ENCODE measurements at places on chromosomes 1 and 21.

GRCh38 chr1:155001675-155002463, 733 bp upstream of the ZBTB7B start:
- DNase-seq = peak; percentile 98

GRCh38 chr21:44334329-44335030, 4.7 kb downstream of the CFAP410 start:
- no peak for DNase-seq

DNA sequence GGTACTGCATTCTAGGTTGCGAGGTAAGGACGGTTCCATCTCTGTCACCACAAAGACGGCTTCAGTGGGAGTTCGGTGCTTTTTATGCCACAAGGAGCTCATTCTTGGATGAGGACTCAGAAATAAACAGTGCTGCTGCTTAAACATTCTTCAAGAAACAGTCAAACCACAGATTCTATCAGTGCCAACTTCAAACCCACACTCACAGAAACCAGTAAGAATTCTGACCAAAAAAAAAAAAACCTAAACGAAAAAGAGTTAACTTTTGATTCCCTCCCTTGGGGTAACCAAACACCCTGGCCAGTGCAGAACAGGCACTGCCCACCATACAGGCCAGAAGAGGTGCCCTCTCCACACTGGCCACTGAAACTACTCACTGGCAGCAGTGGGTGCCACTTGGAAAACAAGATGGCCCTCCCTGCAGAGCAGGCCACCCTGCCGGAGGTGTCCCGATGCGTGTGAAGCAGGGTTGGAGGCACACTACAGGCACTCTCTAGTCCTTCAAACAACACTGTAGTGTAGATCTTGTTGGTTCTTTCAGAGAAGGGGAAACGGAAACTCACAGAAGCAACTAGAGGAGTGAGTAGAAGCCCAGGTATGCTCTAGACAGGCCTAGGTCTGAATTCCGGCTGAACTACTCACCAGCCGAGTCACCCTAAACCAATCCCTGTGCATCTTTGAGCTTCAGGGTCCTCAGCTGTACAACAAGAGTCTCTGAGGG, 87.3 kb upstream of the TLR5 start:
- DNase-seq = peak; percentile 59

DNA sequence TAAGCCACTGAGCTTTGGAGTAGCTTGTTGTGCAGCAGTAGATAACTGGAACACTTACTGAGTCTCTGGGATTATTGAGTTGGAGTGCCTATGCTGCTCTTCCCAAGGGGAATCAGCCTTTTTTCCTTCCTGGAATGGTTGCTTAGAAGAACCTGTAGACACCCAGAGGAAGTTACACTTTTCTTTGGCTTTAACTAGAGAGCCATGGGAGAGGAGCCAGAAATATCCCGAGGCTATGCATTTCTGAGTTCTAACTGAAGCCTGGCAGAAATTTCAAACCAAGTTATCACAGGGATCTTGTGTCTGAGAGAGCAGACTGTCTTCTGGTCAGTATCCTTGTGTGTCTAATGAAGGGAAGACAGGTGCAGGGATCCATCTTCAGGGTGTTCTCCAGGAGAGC, 28.3 kb downstream of the LAMC1 start:
- no peak for DNase-seq

GRCh38 chr1:110408488-110408887, 994 bp upstream of the LAMTOR5 start:
- no peak for DNase-seq

DNA sequence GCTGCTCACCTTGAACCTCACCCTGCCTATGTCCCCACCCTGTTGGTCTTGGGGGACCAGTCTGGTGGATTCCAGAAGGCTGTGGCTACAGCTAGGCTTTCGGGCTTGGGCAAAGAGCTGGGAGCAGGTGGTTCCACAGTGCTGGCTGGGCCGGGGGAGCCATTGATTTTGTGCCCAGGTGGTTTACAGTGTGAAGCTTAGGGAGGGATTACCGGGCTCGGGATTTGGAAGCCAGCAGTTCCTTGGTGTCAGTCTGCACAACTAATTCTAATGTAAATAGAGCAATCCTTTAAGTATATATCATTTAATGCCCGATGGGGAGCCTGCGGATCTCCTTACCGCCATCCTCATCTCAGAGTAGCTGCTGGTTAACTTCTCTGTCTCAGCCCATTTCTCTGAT, 38.2 kb downstream of the PRDM16 start:
- DNase-seq = no peak

GRCh38 chr1:235834620-235835019, 32.1 kb downstream of the LYST start:
- DNase-seq = no peak

- DNase-seq = no peak
Observed at GRCh38 chr1:225654688-225655508, 2.0 kb upstream of the ENAH start.

DNA sequence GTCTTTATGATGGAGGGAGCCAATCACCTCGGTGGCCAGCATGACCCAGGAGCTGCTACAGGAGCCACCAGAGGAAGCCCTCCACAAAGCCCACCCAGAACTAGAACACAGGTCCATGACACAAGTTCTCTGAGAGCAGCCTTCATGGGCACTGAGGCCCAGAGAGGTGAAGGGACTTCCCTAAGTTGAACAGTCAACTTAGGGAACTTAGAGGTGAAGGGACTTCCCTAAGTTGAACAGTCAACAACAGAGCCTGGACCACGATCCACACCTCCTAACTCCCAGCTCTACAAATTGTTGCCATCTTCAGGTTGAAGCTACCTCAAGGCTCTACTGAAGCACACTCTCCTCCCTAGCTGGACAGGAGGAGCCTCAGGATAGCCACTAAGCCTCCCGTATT, 132.7 kb downstream of the CCDC185 start:
- no peak for DNase-seq

GRCh38 chr1:95301091-95301490, 67.1 kb downstream of the RWDD3 start:
- no peak for DNase-seq

DNA sequence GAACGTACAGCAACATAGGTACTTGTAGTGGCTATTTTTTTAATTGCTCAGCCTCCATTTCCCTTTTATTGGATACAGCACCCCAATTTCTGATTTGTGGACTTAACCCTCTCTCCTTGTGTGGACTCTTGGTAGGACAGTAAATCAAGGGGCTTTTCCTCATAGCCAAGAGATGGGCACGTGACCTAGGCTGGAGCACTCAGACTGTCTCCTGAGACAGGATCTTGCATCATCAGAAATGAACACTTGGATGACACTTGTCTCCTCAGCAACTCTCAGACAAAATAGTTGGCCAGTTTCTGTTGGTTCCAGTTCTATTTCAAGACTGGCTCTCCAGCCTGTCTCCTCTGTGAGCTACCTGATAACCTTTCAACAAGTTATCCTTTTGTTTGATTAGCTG, 112.9 kb upstream of the ZNF678 start:
- no peak for DNase-seq

DNA sequence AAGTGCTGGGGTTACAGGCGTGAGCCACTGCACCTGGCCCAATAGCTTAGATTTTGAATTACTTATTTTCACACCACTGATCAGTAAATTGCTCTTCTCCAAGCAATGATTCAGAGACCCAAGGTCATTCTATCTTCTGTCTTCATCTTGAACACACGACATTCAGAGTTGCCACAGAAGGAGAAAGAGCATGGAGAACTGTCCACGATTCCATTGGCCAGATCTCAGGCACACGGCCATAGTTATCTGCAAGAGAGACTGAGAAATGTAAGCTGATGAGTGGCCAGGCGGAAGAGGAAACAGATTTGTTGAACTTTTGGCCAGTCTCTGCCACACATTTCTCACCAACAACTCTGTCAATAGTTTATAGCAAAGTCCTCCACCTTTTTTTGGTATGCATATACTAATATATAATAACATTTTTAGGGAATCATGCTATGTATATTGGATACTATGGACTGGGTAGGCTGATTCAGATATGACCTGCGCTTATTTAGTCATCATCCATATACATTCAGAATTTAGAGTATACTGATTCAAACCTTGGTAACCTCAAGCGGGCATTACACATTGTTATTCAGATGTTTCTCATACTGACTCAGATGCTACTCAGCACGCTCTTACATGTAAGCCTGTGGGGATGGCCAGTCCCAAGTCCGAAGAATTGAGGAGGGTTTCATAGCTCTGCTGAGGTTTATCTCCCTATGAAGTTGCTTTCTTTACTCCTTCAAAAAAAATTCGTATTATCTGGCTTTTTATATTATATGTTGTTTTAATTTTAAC, 25.5 kb upstream of the CAP1 start:
- peak; percentile 48 for DNase-seq

DNA sequence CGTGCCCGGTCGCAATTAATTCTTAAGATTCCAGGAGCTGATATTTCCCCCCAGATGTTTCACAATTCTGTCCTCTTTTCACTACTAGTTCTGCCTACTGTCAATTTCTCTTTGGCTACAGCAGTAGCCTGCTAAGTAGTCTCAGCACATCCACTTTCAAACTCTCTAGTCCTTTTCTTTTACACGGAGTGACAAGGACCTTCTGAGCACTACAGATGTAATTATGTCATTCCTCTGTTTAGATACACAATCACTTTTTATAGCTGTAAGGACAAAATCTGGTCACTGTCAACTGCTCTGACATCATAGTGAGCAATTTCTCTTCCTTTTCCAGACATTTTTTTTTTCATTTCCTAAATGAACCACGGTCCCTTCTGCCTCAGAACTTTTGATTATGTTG, 421.7 kb upstream of the CHRM3 start:
- DNase-seq = no peak

DNA sequence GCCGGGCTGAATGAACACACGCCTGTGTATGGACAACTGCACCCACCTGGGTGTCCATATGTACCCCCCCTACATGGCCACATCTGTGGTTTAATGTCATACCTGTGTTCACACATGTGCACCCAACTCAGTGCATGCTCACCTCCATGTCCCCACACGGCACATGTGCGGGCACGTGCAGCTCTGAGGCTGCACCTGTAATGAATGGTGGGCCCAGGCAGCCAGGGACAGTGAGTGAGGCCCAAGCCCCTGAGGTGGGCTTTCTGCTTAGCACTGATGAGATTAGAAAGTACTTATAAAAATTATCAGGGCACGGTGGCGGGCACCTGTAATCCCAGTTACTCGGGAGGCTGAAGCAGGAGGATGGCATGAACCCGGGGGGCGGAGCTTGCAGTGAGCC, 42.5 kb upstream of the CSF3R start:
- DNase-seq = no peak

- DNase-seq = peak; percentile 15
Observed at GRCh38 chr1:56135069-56135863, 444.1 kb downstream of the PLPP3 start.

GRCh38 chr1:97649591-97649990, 271.2 kb downstream of the DPYD start:
- no peak for DNase-seq

GRCh38 chr21:36320421-36321324, 676 bp downstream of the MORC3 start:
- peak; percentile 43 for DNase-seq

DNA sequence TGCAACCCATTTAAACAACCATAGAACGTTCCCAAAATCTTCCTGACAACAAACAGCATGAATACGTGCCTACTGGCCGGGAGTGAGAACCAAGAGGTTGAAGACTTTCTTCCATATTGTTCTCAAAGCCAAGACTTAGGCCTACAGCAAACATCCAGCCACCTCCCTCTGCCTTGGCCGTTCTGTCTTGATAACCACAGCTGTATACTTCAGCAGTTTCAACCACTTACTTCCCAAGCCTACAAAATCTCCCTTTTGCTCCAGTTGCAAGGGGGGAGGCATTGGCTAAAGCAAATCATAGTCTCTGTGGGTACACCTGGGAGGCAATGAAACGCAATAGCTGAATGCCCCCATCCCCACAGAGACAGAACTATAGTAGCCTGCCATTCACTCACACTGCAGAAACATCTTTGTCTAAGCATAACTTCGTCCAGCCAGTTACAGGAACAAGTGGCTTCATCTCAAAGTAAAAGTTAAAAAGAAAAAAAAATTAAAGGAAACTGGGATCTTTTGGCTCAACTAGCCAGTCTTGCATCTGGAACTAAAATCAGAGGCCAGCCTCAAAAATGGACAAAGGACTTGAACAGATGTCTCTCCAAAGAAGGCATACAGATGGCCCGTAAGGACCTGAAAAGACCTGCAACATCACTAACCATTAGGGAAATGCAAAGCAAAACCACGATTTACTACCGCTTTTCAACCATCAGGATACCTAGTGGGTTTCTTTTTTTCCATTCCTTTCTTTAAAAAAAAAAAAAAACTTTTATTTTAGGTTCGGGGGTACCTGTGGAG, 186.0 kb downstream of the PSMG1 start:
- DNase-seq = no peak

DNA sequence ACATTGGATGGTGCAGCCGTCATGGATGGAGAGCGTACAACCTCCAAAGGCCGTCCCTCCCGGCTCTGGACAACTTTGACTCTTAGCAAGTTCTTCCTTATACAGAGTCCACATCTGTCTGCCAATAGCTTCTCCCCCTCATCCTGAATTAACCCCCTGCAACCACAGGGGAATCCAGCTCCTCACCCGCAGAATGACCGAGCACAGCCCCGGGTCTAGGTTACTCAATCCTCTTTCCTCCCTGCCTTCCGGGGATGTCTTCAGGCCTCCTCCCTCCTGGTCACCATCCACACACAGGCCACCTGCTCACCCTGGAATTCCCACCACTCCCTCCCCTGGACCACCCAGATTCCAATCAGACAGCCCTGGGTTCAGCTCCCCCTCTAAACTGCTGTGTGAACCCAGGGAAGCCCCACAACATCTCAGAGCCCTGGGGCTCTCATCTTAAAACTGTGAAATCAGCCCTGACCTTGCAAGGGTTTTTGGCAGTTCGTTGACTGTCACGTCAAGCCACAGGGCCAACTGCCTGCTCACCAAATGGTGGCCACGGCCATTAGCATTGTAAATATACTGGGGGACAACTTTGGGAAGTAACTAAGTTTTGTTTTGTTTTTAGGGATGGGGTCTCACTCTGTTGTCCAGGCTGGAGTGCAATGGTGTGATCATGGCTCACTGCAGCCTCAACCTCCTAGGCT, 54.2 kb downstream of the HSPG2 start:
- DNase-seq = no peak

- no peak for DNase-seq
Observed at GRCh38 chr1:202076050-202076511, 46.6 kb upstream of the GPR37L1 start.

- DNase-seq = no peak
Observed at GRCh38 chr1:196409586-196409985, 198.7 kb downstream of the KCNT2 start.

DNA sequence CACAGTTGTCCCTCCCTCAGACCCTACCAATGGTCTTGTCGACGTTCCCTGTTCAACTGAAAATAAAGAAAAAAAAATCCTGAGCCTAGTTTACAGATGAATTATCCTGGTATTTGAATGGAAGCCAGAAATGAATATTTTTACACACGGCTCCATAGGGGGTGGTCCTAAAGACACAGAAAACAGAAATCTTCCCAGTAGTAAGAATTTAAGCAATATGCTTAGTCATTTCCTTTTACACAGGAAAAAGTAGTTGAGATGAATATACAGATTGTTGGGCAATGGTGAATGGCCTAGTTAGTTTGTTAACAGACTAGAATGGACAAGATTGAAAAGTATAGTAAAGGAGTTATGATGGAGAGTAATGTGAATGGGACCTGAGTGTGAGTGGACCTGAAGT, 67.4 kb downstream of the RGS18 start:
- DNase-seq = no peak
